8988T (cell line): ENCODE measurements at places on chromosomes 7 and 10.

- DNase-seq = no peak
These were observed 166.8 kb downstream of the ETV1 start for GRCh38 chr7:13822678-13823077.

DNA sequence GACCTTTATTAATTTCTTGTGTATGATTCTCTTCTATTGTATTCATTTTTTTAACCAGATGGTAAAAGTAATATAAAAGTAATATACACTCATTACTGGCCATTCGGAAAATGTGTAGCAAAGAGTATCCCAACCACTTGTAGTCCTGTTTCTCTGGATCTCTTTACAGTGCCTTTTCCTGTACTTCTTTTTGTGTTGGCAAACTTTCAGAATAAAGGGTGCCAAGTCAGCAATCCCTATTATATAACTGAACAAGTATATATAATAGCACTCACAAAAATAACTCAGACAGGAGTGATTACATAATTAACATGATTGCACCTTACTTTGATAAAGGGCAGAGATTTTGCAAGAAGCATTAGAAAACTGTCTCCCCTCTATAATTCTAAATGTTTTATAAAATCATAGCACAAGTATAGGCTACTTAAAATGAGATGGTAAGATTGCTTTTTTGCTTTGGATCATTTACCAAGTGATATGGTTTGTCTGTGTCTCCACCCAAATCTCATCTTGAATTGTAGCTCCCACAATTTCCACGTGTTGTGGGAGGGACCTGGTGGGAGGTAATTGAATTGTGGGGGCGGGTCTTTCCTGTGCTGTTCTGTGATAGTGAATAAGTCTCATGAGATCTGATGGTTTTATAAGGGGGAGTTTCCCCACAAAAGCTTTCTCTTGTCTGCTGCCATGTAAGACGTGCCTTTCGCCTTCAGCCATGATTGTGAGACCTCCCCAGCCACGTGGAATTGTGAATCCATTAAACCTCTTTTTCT, 41.5 kb upstream of the EPC1 start:
- DNase-seq = no peak

DNA sequence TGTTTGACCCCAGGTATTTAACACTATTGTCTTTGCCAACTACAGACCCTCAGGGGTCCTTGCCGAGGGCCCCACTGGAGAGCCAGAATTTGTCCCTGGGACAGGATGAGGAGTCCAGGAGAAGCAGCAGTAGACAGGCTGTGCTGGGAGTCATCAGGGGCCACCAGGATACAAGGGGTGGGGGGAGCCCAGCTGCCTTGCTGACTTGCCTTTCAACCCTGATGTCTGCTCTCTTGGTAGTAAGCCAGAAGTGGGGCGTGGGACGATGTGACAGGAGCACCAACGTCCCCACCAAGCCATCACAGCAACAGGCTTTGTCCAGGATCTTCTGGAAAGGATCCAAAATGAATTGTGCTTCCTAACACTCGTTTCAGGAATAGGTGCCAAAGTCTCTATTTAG, 62.4 kb upstream of the CDCA7L start:
- DNase-seq = no peak

GRCh38 chr7:129664029-129665012, 52.8 kb downstream of the NRF1 start:
- DNase-seq = no peak

- DNase-seq = no peak
These were observed 263.1 kb downstream of the ACTR3B start for GRCh38 chr7:153022475-153023193.

GRCh38 chr10:29688230-29688661, 53.5 kb upstream of the SVIL start:
- DNase-seq = no peak

- DNase-seq = no peak
These were observed 9.2 kb downstream of the PLAU start for GRCh38 chr10:73920089-73920488.

GRCh38 chr10:14665304-14665703, 109.4 kb downstream of the FAM107B start:
- DNase-seq = no peak

DNA sequence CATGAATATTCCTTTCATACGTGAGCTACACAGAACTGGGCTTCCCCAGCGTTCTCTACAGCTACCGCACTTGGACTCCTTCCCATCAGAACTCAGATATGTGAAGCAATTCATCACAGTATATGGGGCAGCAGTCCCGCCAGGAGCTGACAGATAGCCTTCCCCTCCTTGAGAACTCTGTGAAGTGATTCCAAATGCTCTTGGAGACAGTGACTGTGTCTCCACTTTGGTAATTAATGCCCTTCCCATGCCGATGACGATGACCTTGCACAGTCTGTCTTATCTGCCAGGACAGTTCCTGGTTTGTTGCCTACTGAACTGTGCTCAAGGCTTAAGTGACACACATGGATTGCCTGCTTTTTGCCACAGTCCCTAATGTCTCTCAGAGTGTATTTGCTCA, 75.0 kb upstream of the AFAP1L2 start:
- no peak for DNase-seq

DNA sequence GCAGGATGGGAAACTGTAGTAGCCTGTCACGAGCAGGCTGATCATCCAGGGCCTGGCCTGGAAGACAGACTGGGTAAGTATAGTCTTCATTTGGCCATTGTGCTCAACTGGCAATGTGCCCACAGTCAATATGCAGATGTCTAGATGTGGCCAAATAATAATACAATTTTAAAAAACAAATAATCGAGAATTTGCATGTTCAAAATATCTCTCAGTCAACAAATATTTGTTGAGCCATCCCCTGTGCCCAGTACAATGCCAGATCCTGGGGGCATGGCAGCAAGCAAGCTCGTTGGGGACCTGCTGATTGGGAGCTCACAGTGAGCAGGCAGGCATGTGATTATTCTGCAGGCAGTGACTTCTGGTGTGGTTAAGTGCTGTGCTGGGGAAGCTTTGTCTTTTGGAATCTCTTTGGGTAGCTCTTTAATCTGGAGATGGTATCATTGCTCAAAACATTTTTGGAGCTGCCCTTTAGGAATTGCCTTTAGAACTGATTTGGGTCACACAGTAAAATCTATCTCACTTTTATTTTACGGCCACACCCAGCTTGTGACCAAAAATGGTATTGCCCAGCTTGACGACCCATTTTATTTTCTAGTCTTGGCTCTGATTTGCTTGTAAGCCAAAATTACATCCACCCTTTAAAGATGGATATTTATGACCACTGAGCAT, 92.2 kb downstream of the PLCE1 start:
- no peak for DNase-seq

DNA sequence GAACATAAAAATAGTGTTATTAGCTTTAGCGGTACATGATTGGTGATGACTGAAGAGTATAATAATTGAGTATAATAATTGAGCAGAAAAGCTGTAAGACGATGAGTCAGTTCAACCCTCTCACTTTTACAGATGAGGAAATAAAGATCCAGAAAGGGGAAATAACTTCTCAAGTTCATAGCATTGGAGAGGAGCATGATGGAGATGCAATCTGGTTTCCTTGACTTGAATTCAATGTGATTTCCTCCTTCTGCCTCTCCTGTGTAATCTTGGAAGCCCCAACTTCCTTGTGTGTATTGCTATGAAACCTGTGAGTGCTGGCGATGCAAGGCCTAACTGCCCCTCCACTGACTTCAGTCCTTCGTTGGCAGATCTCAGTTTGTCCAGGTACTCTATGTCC, 265.1 kb downstream of the LRMDA start:
- DNase-seq = no peak

- no peak for DNase-seq
These were observed 13.1 kb downstream of the ADGRA1 start for GRCh38 chr10:133100706-133101415.

DNA sequence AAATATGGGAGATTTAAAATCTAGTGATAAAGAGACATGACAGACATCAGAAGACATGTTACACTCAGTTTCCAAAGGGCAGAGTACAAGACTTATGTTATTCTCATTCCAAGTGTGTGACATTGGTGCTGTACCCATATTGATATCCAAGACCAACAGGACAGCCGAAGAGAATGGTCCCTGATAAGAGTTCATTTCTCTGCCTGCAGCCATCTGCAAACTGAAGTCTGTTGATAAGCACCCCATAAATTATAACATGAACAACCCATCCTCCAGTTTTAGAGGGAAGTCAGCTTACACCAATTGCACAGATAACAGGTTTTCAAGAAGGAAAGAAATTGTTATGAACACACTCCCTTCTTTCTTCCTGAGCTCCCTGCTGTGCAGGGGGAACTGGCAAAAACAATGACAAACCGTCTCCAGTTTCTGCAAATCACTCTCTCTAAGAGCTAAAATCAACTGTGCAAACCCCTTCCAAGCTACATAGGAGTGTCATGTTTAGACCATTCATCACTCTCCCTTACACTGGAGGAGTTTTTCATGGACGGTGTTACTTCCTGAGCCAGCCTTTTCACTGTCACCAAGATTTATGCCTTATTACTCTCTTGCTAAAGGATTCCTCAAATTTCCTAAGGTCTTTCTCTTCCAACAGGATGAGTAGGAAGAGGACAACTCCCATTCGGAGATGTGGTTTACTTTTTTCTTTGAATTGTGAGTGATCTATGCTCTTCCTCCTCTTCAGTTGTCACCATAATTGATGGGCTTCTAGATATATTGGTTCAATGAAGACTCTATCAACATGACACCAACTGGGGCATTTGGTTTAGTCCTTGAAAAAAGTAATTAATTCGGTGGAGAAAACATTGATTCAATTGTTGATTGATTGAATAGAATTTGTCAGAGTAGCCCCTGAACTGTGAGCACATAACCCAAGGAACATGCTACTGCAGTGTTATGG, 80.3 kb upstream of the FAM171A1 start:
- DNase-seq = no peak

DNA sequence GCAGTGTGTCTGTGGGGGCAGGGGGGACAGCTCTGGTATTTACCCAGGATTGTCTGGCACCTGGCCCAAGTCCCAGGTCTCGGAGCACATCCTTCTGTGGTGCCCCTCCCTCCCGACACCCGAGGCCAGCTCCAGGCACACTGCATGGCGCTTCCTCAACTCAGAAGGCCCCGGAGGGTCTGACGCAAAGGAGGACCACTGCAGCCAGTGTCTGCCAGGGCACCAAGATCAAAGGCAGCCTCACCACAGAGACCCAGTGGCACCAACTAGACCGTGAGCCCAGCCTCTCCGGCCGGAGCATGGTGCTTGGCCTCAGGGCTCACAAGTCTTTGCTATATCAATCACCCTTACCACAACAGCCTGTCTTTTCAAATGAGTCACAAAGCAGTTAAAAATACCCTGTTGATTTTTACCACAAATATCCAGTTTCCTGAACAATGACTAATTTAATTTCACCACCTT, 99.3 kb upstream of the DDC start:
- no peak for DNase-seq

DNA sequence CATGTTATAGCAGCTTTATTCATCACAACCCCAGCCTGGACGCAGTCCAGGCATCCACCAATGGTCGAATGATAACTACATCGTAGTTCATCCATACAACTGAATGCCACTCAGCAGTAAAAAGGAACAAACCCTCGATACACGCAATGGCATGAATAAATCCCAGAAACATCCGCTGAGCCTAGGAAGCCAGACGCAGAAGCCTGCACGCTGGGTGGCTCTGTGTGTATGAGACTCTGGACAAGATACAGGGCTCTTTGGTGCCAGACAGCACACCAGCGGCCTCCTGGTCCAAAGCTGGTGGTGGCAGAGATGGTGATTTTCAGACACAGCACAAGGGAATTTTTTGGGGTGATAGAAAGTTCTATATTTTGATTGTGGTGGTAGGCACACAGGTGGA, 10.0 kb upstream of the CRYGN start:
- DNase-seq = no peak

GRCh38 chr7:80771523-80771922, 133.1 kb downstream of the CD36 start:
- DNase-seq = no peak

GRCh38 chr10:30383356-30383755, 34.3 kb upstream of the MTPAP start:
- DNase-seq = no peak

- DNase-seq = no peak
These were observed 150.0 kb downstream of the PRKAG2 start for GRCh38 chr7:151726652-151727578.

- DNase-seq = no peak
These were observed 499.4 kb downstream of the RPS24 start for GRCh38 chr10:78533098-78533497.

DNA sequence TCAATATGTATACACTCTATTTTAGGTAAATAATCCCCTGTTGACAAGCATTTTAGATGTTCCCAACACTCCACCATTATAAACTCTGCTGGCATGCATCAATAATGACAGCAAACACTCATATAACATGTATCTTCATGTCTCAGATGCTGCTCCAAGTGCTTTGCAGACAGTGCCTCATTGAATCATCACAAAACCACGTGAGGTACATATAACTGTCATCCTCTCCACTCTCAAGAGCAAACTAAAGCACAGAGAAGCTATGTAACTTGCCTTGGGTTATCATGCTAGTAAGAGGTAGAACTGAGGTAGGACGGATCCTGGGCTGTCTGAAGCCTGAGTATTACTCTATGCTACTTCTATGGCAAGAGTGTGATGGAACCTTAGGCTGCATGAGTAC, 72.5 kb upstream of the GSDME start:
- DNase-seq = no peak

- no peak for DNase-seq
These were observed 3.9 kb downstream of the LRWD1 start for GRCh38 chr7:102468478-102469350.
